ENCODE measurements at places on chromosomes 3 and 15.

- no peak for DNase-seq
Observed at GRCh38 chr3:100766069-100766468, 56.8 kb downstream of the TFG start.

DNA sequence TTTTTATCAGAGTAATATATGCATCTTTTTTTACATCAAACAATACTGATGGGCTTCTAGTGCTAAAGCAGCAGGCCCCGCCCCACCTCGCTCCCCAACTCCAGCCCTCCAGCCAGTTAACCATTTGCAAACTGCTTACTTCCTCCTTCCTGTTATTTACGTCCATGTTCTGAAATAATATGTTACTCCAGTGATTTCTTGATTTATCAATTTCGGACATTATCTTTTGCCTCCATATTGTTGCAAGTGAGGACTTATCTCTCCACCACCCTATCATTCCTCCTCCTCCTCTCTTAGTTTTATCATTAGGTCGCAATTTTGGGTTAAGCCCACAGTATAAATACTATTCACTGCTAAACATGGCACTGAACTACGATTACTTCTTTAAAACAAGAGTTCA is 39.5 kb downstream of the ZNF710 start:
- no peak for DNase-seq

GRCh38 chr3:178459038-178459410 is 77.2 kb upstream of the KCNMB2 start:
- no peak for DNase-seq

DNA sequence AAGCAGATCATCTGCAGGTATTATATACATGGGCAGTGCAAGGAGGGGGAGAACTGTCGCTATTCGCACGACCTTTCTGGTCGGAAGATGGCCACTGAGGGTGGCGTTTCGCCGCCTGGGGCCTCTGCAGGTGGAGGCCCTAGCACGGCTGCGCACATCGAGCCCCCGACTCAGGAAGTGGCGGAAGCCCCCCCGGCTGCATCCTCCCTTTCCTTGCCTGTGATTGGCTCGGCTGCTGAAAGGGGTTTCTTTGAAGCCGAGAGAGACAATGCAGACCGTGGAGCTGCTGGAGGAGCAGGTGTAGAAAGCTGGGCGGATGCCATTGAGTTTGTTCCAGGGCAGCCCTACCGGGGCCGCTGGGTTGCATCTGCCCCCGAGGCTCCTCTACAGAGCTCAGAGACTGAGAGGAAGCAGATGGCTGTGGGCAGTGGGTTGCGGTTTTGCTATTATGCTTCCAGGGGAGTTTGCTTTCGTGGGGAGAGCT is 639 bp downstream of the MKRN3 start:
- no peak for DNase-seq

- DNase-seq = no peak
Observed at GRCh38 chr3:172145031-172145686, 105.8 kb downstream of the FNDC3B start.

DNA sequence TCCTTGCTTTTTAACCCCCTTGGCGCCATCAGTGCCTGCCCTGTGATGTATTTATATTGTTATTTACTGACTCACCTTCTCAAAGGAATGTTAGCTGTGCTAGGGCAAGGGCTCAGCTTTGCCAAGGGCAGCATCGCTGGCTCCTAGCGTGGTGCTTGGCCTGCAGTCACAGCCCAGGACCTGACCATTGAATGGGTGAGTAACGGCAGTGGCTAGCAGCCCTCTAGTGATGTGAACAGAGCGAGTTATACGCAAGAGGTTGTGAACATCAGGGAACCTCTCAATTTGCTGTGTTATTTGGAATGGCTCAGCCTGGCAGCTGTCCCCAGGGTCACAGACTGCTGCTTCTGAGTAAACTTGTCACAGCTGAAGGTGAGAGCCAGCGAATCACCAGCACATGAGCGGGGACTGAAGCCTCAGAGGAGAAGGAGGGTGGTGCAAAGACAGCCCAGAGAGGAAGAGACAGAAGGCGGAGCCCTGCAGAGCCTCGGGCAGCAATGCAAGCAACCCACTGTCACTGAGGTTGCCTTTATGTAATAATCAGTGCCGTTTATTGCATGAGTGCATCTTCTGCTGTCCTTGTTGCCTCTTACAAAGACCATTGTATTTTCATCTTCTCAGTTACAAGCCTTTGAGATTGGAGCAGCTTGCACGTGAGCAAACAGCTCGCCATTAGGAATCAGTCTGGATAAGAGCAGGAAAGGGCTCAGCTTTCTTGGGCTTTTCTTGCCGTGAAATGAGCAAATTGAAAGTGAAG is 158.3 kb downstream of the SLCO3A1 start:
- no peak for DNase-seq

DNA sequence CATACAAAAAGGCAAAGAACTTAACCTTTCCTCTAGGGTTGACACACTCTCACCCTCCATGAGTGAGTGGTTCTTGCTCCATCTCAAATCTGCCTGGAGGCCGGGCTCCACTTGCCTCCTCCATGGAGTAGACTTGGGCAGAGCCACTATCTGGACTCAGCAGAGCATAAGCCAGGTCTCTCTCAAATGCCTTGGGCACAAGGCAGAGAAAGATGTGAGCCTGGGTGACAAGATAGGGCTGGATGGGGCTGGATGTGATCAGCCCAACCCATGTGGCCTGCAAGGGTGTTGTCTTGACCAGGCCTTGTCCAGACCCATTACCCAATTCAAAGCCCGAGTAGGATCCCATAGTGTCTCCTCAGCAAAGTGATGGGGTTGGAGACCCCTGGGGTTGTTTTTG is 4.2 kb upstream of the RPL29 start:
- DNase-seq = no peak

- DNase-seq = peak; percentile 81
Observed at GRCh38 chr15:75347222-75348033, 589 bp downstream of the NEIL1 start.

DNA sequence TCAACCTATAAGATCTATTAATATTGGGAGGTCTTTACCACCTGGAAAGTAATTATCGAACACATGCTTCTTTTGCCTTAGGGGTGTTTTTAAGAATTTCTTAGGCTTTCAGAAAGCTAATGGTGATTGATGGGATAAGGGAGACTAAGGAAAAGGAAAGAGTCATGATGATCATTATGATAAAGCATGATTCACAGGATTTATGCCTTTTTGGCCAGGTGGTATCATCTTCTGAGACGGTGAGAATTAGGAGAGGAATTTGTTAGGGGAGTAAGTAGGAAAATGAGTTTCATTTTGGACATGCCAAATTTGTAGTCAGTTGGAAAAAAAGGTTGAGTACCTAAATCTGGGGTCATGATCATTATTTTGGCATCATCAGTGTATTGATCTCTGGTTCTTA is 8.9 kb downstream of the ARMC8 start:
- no peak for DNase-seq

All from D721Med (cell line).